ENCODE measurements at places on chromosomes 1 and 21.

- no peak for DNase-seq
Measured at GRCh38 chr1:223462047-223462630, 68.9 kb downstream of the CCDC185 start.

GRCh38 chr1:212669102-212669501, 30.5 kb downstream of the BATF3 start:
- DNase-seq: no peak

DNA sequence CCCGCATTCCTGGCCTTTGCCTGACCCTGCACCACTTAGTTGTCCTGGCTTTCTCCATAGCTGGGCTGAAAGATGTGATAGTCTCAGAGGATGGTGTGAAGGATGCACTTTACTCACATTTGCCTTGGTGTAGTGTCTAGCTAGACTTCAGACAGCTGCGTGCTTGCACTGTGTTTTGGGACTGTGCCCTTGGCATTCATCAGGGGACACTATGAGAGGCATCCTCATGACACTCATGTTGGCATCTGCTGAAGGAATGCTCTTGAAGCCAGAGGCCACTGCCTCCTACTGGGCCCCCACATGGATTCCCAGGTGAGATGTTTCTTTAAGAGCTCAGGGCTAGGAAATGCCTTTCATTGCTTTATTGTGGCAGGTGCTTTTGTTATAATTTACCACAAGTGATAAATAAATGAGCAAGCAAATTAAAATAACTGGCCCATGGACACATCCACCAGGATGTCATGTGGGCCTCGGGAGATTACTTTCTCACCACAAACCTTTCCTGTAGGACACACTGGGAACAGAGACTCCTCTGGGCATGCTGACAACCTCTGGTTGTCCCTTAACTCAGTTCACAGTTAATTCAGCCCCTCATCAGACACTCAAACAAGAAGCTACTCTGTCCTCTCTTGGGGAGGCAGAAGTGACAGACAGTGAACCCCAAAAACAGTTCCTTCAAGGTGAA, 99.4 kb upstream of the SPATA6 start:
- DNase-seq: no peak

GRCh38 chr1:180889325-180889724, 23.4 kb upstream of the KIAA1614 start:
- DNase-seq: no peak

DNA sequence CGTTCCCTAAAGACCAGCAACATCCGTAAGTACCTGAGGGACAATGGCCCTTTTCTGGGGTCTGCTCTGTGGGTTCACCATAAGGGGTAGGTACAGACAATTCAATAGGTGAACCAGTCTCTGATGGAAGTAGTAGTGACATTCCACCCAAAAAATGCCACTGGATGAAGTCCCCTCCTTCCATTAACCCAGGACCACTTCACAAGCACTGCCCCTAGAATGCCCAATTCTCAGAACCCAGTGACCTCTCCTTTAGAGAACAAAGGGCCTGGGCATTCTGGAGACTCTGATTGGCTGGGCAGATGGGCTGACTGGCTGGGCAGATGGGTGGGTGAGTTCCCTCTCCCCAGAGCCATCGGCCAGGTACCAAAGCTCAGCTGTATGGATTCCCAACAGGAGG, at the start of gene TEX38:
Gene TEX38 (plus strand): TSS at position 301 of the 400 bp plus-strand sequence. CDS start 81 bp downstream, at position 382.
- no peak for DNase-seq

DNA sequence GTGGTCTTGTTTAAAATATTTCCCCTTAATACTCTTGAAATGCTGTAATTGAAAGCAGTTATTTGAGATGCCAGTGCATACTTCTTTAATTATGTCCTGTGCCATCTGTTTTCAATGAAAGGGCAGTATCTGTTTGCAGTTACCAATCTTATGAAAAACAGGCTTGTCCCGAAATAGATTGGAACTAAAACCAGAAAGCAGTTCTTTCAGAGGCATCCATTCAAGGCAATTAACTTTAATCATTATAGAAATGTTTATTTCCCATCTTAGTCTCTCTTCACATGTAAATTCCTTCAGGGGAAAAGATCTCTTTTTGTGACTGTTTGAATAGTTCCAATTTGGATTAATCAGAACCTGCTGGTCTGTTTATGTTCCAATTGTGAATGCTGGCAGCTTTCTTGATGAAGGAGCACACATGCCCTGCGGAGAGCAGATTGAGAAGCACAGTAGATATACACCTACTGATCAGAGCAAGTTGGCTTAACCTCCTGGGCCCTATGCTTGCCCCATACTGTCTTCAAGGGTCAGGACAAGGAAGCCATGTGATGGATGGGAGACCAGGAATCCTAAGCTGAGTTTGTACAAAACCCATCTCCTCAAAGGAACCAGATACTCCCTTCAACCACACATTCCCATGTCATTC, 41.6 kb upstream of the MROH9 start:
- DNase-seq: no peak

DNA sequence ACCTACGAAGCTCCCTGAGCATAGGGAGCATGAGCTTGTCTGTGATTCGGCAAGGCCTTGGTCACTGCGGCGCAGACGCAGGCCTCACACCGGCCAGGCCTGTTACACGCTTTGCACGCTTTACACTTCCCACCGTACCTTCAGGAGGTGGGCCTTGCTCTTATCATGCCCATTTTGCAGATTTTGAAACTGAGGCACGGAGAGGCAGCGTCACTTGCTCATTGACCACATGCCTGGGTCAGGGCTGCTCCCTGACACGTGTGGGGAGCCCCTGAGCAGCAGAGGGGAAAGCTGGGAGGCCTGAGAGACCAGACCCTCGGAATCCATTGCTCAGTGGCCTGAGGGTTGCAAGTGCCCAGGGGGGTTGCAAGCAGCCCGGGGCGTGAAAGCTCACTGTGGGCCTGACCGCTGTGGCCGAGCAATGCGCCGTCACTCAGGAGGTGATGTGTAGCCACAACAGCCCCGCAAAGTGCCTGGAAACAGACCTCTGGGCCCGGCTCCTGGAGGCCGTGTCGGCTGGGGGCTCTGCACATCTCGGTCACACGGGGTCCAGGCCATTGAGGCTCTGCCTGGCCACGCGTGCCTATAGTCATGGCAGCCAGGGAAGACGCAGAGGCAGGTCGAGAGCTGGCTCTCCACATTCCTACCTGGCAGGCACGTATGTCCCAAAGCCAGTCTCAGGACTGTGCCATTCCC, 6.9 kb downstream of the ARHGEF16 start:
- no peak for DNase-seq

Data from activated CD4-positive, alpha-beta T cell treated with anti-CD3 and anti-CD28 coated beads, Interleukin-2, amount 50 U/mL, for 4 hours (primary cell).